ENCODE measurements at places on chromosomes 6 and 20.

GRCh38 chr20:20820785-20821483, 108.5 kb upstream of the RALGAPA2 start:
- no peak for DNase-seq

- DNase-seq, result no peak
These were observed 25.0 kb upstream of the SH3BGRL2 start for GRCh38 chr6:79605968-79606764.

- DNase-seq, result no peak
These were observed 42.0 kb downstream of the CBFA2T2 start for GRCh38 chr20:33531885-33532284.

- DNase-seq, result no peak
These were observed 1.5 kb downstream of the HNF4A start for GRCh38 chr20:44357020-44357419.

GRCh38 chr6:16150098-16150497, 21.2 kb downstream of the MYLIP start:
- DNase-seq, result no peak

Measured in left forelimb (tissue), 1 donor.